ENCODE measurements at places on chromosomes 2 and 18. TPM values are rescaled to one million over a fixed set of nuclear protein-coding genes. Genes with fewer than 3 reads are reported as not detected.

CXCR1 gene
- not detected for total RNA-seq

- no peaks in the 10 kb centered on the region for H3K36me3 ChIP-seq
- no peak overlapping the region for H3K27ac ChIP-seq
- no peak for DNase-seq
- no peaks in the 10 kb centered on the region for H3K4me1 ChIP-seq
- H3K4me3 ChIP-seq: no peak overlapping the region
Measured at GRCh38 chr2:204274429-204274828, 270.8 kb upstream of the PARD3B start.

DNA sequence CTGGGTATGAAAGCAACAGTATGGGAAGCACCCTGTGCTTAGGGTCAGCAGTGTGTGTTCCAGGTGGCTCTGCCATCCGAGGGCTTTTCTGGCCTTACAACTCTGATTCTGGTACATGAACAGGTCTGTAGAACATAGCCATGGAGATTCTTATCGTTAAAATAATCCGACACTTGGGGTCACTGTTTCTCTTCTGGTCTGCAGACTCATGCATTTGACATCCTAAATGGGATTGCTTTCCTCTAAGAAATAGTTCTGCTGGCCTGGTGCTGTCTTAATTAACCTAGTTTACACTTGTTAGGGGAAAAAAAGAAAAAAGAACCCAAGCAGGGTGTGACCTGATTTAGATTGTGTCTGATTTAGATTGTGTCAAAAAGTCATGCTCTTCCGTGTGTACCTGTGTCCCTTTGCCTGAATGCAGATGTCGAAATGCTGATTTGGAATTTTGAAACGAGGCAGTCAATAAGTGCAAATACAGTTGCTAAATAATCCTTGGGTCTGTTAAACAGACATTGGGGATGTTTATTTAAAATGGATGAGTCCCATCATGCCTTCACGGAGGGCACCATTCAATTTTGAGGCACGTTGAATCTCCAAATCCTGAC is 59.6 kb downstream of the TRPM8 start:
- peak; percentile 66 for DNase-seq
- H3K4me1 ChIP-seq: peaks cover 37% of the 10 kb centered on the region
- H3K27me3 ChIP-seq: no peaks in the 10 kb centered on the region
- H3K27ac ChIP-seq: peak overlapping the region; percentile 1
- no peaks in the 10 kb centered on the region for H3K36me3 ChIP-seq

GRCh38 chr18:59353079-59353680 is 5.9 kb downstream of the LMAN1 start:
- H3K4me1 ChIP-seq: peaks cover 7% of the 10 kb centered on the region
- DNase-seq: no peak
- no peak overlapping the region for H3K27ac ChIP-seq
- H3K27me3 ChIP-seq: no peaks in the 10 kb centered on the region

GRCh38 chr18:31646332-31647126 is 37.9 kb downstream of the B4GALT6 start:
- no peak for DNase-seq
- no peak overlapping the region for H3K4me3 ChIP-seq
- H3K27me3 ChIP-seq: no peaks in the 10 kb centered on the region
- no peaks in the 10 kb centered on the region for H3K36me3 ChIP-seq

DNA sequence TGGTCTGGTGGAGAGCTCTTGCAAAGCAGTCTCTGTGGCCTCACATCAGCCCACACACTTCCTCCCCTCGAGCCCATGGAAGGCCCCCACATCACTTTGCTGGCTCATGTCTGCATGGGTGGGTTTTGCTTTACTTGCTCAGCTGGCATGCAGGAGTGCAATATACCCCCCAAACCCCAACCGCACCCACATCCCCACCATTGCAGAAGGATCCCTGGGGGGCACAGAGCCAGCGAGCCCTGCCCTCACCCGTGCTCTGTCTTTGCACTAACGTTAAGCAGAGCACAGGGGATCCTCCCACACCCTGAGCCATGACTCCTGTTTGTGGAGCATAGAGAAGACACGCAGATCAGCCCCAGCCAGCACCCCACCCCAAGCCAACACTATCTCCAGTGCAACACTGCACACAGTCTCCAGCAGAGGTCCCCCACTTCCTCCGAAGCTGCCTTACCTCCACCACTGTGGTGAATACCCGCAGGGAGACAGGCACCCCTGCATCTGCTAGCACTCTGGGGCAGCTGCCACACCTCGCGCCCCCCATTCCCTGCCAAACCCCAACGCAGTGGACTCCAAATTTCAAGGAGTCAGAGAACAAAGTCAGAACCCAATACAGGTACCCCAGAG is 177.8 kb upstream of the RGPD4 start:
- no peaks in the 10 kb centered on the region for H3K27me3 ChIP-seq
- no peak overlapping the region for H3K27ac ChIP-seq
- no peaks in the 10 kb centered on the region for H3K4me1 ChIP-seq
- H3K36me3 ChIP-seq: no peaks in the 10 kb centered on the region

DNA sequence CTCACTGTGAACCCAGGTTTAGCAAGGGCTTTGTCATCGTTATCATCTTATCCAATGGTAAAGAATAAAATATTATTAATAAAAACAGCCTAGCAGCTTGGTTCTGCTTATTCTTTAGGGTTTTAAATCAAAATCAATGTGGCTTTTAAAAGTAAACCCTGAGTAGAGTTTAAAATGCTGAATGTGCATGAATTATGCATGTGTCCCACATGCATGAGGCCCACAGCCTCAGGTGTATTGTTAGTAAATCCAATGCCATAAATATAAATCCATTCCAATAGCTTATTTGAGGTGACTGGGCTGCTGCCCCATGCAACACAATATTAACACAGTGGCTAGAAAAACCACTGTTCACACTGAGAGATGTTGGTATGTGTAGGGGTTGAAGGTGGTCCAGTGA is 254.1 kb downstream of the HNMT start:
- H3K4me3 ChIP-seq: no peak overlapping the region
- H3K27ac ChIP-seq: no peak overlapping the region
- H3K4me1 ChIP-seq: no peaks in the 10 kb centered on the region
- H3K36me3 ChIP-seq: no peaks in the 10 kb centered on the region
- DNase-seq: no peak

DNA sequence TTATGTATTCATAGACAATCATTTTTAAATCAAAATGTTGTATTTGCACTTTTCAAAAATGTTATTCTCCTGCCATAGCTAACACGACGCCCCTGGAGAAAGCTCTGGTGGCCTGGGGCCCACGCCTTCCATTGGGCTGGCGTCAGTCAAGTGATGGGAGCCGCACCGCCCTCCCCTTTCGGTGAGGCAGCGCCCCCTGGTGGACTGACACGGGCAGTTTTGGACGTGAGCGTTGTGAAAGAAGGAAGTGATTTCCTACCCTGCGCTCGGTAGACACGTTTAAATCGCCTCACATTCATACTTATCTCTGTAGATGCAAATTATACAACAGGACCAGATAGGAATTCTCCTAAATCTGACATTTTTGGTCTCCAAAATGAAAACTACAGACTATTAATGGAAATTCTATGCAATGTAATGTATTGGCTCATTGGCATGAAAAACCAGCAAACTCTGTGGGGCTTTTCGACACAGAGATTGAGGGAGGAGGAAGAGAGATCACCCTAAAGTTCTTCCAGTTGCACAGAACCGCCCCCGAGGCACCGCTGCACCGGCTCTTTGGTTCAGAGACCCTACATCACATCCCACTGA is 326.2 kb upstream of the SOX11 start:
- no peak overlapping the region for H3K4me3 ChIP-seq
- H3K27ac ChIP-seq: no peak overlapping the region
- peak; percentile 16 for DNase-seq
- no peaks in the 10 kb centered on the region for H3K27me3 ChIP-seq
- H3K4me1 ChIP-seq: no peaks in the 10 kb centered on the region
- H3K36me3 ChIP-seq: no peaks in the 10 kb centered on the region

EVA1A gene
- 19.0 TPM for total RNA-seq

BOK gene
- 64.9 TPM for total RNA-seq

DNA sequence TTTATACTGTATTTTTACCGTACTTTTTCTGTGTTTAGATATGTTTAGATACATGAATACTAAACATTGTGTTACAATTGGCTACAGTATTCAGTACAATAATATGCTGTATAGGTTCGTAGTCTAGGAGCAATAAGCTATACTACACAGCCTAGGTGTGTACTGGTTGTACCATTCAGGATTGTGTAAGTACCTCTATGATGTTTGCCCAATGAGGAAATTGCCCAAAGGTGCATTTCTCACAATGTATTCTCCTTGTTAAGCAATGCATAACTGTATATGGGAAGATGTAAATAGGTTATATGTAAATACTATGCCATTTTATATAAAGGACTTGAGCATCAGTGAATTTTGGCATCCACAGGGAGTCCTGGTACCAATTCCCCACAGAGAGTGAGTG is 10.7 kb downstream of the EIF2AK2 start:
- no peak for DNase-seq
- peaks cover 14% of the 10 kb centered on the region for H3K36me3 ChIP-seq
- no peaks in the 10 kb centered on the region for H3K27me3 ChIP-seq
- H3K4me3 ChIP-seq: no peak overlapping the region

MC4R gene
- total RNA-seq: not detected

RFX8 gene
- total RNA-seq: not detected

MERTK gene
- total RNA-seq: 5.1 TPM

DNA sequence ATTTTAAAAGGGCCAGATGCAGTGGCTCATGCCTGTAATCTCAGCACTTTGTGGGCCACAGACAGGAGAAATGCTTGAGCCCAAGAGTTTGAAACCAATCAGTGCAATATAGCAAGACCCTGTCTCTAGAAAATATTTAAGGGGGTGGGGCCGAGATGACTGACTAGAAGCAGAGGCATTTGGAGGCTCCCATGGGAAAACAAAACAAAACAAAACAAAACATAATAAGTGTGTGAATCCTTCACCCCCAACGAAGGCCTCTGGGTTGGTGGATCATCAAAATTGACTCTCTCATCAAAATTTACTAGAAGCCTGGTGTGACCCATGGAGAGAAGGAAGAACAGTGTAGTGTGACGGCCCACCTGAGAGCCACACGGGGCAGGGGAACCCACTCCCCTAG is 560.9 kb downstream of the LRP1B start:
- no peak for DNase-seq
- no peaks in the 10 kb centered on the region for H3K4me1 ChIP-seq
- no peak overlapping the region for H3K4me3 ChIP-seq
- H3K27ac ChIP-seq: no peak overlapping the region
- no peaks in the 10 kb centered on the region for H3K27me3 ChIP-seq

DNA sequence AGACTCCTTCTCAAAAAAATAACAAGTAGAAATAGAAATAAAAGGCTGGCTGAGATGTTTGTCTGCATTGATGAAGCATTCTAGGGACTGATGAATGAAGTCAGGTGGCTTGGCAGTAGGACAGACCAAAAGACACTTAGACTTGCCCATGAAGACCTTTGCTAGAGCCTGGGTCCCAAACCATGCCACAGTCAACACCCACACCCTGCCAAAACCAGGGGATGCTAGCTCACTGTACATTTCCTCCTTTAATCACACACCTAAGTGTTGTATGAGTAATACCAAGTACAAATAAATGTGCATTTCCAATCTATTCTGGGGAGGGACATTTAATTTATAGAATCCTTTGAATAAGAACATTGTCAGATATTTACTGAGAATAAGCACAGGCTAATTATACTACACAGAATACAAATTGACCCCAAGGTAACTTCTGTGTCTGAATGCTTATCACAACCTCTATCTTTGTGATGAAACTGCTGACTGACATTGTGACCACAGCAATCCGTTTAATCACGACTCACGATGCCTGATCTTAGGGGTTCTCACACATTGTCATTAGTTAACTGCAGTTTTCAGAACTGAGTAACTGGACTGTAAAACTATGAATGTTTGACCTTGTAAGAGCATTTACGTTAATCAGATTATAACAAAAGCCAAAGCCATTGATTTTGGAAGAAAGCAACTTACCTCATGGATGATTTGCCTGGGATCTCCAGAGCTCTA is 10.5 kb upstream of the NOL10 start:
- H3K36me3 ChIP-seq: no peaks in the 10 kb centered on the region
- no peaks in the 10 kb centered on the region for H3K4me1 ChIP-seq
- H3K27me3 ChIP-seq: no peaks in the 10 kb centered on the region
- peak; percentile 42 for DNase-seq

- no peak overlapping the region for H3K27ac ChIP-seq
- H3K4me1 ChIP-seq: peaks cover 18% of the 10 kb centered on the region
- DNase-seq: no peak
- H3K27me3 ChIP-seq: no peaks in the 10 kb centered on the region
Measured at GRCh38 chr2:234884591-234884990, 67.2 kb upstream of the SH3BP4 start.

GRCh38 chr18:37242826-37243560 is 322.6 kb downstream of the CELF4 start:
- H3K27ac ChIP-seq: no peak overlapping the region
- no peak overlapping the region for H3K4me3 ChIP-seq
- no peaks in the 10 kb centered on the region for H3K36me3 ChIP-seq
- H3K27me3 ChIP-seq: no peaks in the 10 kb centered on the region
- DNase-seq: no peak

DNA sequence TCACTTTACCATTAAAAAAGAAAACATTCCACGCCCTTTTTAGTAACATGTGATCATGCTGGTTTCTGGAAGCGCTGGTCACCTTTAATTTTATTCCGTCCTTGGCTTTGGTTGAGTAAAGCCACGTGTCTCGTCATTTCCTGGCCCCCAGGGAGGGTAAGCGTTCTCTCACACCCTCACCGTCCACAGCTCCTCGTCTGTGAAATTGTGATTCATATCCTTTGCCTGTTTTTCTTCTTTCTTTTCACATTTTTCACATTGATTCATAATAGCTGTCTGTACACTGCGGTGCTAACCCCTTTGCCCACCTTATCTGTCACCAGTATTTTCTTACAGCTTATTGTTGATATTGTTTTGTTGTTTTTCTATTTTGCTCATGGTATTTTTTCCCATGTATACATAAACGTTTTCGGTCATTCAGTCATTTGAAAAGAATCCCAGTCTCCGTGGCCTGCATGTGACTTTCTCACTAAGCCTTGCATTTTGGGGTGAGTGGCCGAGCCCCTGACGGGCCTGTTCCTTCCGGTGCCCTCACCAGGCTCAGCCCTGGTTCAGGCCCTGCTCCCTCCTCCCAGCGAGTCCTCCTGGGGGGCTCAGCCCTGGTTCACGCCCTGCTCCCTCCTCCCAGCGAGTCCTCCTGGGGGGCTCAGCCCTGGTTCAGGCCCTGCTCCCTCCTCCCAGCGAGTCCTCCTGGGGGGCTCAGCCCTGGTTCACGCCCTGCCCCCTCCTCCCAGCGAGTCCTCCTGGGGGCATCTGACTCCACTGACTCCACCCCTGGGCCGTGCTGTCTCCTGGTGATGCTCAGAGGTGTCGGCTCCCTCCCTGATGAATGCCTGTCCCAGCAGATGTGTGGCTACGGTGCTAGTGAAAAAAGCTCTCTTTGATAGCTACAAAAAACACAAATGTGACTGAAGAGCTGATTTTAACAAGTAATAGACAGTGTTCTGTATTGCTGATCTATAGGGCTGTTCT is 249.7 kb upstream of the PXDN start:
- peaks cover 31% of the 10 kb centered on the region for H3K4me1 ChIP-seq
- H3K27me3 ChIP-seq: no peaks in the 10 kb centered on the region
- peak overlapping the region; percentile 96 for H3K27ac ChIP-seq
- no peaks in the 10 kb centered on the region for H3K36me3 ChIP-seq
- no peak overlapping the region for H3K4me3 ChIP-seq
- peak; percentile 86 for DNase-seq

FBXO15 gene
- 1.2 TPM for total RNA-seq

SLC9A2 gene
- not detected for total RNA-seq

Data from astrocyte (in vitro differentiated cells and primary cell).